ENCODE measurements at places on chromosomes 16 and 17.

DNA sequence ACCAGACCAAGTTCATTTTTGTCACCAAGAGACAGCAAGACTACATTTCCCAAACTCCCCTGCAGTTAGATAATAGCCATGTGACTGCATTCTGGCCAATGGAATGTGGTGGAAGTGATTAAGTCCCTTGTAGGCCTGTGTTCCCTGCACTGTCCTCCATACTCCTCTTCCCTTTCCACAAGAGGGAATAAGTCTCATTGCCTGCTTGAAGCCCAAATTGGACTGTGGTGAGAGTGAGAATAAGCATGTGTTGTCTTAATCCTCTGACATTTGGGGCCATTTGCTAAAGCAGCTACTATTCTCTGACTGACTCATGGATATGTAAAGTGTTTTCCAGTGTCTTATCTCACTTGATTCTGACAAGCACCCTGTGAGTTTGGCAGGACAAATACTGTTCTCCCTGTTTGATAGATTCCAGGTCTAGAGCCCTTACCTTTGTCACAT lies 20.7 kb downstream of the PIK3R6 start:
- no peak for DNase-seq

GRCh38 chr17:33475594-33475993 lies 182.5 kb upstream of the ASIC2 start:
- DNase-seq = no peak

DNA sequence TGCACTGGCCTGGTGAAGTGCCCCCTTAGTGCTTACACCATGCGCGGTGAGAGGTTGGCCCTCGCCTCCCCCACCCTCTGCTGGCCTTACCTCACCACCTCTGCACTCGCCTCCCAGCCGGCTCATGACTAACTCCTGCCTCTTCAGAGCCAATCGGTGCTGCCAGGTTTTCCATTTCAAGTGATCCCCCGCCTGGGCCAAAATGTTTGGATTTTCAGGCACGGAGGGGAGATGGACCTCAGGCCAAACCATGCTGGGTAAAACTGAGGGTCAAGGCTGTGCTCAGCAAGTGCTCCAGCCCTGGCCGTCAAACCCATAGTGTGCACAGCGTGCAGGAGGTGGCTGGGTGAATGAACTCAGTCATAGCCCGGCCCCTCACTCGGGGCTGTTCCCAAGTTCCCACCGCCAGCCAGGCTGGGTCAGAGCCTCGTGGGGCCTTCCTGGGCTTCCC lies 175.4 kb downstream of the SEC14L1 start:
- no peak for DNase-seq

- DNase-seq = no peak
Measured at GRCh38 chr17:78793968-78794367, 11.9 kb upstream of the CYTH1 start.

- no peak for DNase-seq
Measured at GRCh38 chr17:80246266-80246681, 14.4 kb upstream of the RNF213 start.

Measured in left renal pelvis (tissue), 4 donors.